ENCODE measurements at places on chromosomes 12 and 14.

DNA sequence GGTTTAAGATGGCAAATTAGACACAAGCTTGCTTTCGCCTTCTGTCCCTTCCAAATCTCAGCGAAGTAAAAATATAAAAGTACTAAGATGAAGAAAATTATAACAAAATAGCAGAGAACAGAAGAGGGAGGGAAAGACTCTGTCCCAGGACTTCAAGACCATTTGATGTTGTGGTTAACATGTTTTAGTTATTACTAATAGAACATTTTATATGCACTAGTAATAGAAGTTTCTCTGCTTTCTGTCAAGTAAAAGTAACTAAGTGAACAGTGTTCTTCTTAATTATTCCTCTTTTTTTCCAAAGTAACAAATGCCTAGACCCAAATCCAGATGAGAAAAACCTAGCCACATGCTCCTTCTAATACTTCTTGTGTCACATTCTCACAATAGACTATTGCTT lies 85.1 kb upstream of the DAAM1 start:
- DNase-seq: no peak

DNA sequence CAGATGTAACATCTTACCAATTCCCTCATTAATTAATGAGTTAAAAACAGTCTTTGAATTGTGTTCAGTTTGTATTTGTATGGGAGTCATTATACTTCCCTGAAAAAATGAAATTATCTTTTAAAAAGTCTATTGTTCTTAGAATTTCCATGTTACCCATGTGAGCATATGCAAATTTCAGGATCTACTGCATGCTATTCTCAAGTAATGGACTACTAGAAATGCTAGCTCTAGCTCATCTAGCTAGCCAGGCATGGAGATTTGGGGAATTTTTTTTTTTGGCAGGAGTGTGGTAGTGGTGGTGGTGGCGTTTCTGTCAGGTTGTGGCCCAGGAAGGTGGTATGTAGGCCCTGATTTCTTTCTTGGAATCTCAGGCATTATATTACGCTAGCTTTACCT lies 218.4 kb downstream of the AEBP2 start:
- no peak for DNase-seq

DNA sequence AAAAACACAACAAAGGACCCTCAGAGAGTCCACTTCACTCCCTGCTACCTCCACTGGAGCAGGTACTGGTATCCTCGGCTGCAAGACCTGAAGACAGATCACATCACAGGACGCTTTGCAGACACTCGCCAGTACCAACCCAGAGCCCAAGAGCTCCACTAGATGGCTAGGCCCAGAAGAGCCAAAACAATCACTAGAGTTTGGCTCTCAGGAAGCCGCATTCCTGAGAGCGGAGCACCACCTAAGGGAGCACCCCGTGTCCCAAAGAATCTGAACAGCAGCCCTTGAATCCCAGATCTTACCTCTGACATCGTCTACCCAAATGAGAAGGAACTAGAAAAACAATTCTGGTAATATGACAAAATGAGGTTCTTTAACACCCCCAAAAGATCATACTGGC lies 399.8 kb downstream of the RAD51B start:
- no peak for DNase-seq

DNA sequence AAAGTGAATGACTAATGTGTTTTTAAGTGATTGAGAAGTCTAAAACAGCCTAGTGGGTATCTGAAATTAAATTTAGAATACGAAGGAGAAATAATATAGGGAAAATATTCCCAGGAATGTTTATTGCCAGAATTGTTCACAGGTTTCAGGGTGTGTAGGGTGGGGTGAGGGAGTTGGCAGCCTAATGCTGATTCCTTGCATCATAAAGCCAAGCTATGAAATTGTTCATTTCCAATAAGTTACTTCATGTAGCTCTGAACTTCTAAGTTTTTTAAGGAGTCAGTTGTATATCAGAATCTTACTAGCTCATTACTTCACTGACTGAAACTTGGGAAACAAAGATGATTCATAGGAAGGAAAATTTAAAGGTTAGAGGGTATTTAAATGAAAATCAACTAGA lies 56.4 kb downstream of the RAB35 start:
- DNase-seq: no peak

DNA sequence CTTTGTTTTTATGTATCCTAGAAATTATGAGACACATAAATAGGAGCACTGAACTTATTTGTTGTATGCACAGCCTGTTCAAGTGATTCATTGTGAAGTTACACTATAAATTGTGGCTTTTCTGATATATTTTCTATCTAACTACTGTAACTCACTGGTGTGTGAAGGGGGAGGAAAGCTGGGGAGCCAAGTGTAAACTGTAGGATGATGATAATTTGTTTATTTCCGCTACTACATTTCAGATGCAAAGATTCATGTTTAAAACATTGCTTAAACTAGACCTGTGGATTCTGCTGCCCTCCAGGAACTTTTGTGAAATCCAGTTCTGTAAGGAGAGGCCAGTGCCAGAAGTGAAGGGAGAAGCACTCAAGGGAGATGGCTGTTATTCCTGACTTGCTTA lies 3.3 kb downstream of the TMTC2 start:
- no peak for DNase-seq

DNA sequence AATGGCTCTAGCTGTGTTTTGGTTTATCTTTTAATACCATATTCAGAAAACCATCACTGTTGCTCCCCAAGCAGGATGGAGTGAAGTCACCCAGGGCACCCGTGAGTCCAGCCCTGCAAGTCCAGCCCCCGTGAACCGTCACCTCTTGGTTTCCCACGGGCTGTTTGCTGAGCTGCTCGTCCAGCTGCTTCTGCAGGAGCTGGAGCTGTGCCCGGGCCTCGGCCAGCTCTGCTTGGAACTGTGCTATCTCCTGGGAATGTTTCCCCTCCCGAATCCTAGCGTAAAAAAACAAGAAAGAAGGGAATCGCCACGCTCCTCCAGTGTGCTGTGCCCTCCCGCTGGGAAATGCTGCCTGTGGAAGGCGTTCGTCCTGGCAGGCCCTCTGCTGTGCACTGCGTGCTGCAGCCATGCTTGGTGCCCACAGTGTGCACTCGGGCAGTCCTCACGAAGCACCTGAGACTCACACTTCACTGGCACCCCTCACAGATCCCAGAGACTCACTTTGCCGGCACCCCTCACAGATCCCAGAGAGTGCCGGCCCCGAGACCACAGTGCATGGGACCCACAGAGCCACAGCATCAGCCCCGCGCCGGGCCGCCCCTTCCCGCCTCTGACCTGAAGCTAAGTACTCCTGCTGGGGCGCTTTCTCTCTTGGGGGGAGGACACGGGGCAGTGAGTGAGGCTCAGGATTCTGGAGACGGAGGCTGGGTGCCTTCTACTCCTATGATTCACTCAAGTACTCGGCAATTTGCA lies 15.4 kb upstream of the ANKLE2 start:
- no peak for DNase-seq

DNA sequence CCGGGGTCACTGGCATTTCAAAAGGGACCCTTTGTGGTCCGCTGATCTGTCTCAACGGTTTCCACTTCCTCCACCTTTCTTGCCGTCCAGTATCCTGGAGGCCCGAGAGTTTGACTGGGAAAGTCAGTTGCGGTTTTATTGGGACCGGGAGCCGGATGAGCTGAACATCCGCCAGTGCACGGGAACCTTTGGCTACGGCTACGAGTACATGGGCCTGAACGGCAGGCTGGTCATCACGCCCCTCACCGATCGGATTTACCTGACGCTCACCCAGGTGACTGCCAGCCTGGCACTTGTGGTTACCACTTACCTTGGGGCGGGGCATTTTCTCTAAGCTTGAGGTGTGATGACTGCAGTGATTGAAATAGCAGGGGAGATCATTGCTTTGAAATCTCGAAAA lies 83.8 kb downstream of the DNAH10 start:
- DNase-seq: no peak
